ENCODE measurements at places on chromosomes 16 and 17.

- DNase-seq, result no peak
Observed at GRCh38 chr17:4057731-4058130, 85.1 kb downstream of the ZZEF1 start.

DNA sequence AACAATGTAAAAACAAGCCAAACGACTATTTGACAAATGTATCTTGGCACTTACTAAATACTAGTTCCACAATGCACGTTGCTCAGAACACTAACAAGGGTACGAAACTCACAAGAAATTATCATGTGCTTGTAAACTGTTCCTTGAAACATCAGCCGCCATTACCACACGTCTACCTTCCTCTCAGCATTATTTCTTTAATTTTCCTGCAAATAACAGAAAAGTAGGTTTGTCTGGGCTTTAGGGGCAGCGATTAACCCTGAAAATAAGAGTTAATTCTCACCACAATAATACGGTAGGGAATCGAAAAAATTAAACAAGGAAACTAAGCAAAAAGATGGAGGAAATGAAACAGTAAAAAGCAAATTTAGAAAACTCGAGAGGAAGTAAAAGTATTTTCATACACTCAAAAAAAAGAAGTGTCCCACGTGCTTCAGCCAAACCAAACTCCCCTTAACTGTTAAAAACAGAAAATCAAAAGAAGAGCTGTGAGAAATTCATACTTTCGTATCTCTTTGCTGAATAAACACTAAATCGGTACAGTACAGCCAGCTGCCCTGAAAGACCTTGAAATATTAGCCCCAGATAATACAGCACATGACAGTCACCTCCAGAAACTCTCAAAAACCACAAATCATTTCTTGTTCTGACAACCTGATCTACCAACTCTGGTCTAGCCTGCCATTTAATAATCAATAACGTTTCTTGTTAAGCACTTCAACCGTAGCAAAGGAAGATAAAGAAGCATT, 1.2 kb downstream of the ARHGAP17 start:
- no peak for DNase-seq

- peak; percentile 66 for DNase-seq
Observed at GRCh38 chr17:17062866-17063265, 20.6 kb downstream of the MPRIP start.

- peak; percentile 86 for DNase-seq
Observed at GRCh38 chr16:22192261-22193062, 13.6 kb upstream of the EEF2K start.

GRCh38 chr16:4209666-4210065, 32.2 kb downstream of the SRL start:
- no peak for DNase-seq

DNA sequence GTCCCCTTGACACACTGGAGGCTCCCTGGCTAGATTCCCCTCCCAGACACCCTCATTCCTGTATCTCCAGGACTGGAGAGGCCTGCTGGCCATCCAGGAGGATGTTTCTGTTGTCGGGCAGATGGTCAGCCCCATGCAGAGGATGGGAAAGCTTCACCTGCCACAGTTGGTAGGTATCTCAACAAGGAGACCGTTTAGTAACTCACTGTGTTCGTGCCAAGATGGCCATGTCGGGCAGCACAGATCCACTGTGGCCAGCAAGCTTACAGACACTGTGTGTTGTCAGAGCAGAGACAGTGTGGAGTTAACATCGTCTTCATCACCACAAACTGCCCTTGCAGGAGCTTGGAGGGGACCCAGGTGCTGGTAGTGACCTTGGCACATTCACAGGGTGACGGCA, 390.9 kb downstream of the SEC14L1 start:
- no peak for DNase-seq
